Forelimb muscle (tissue), 1 donor: ENCODE measurements at places on chromosomes 16 and 17.

DNA sequence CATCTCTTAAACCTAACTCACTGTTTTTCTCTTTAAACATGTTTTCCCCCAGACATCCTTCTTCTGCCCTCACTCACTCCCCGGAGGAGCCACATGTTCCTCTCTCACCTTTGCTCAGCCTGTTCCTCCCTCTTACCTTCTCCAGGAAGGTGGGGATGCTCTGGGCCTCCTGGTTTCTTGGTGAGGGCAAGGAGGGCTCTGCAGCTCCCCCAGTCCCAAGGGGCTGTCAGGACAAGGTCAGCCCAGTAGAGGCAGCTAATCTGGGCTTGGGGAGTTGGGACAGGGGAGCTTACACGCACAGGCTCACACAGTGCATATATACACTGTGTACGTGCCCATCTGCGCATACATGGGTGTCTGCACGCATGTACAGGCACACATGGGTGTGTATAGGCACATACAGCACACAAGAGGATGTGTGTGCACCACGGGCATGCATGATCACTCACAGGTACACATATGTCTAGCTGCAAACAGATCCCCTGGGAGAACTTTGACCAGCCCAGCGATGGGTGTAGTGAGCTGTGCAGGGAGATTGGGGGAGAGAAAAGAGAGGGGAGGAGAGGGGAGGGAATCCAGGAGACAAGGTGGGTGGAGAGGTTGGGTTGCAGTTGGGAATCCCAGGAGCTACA lies 28.6 kb upstream of the SPNS3 start:
- no peak for DNase-seq

- DNase-seq: no peak
Measured at GRCh38 chr16:1634541-1634940, 22.4 kb downstream of the CRAMP1 start.

DNA sequence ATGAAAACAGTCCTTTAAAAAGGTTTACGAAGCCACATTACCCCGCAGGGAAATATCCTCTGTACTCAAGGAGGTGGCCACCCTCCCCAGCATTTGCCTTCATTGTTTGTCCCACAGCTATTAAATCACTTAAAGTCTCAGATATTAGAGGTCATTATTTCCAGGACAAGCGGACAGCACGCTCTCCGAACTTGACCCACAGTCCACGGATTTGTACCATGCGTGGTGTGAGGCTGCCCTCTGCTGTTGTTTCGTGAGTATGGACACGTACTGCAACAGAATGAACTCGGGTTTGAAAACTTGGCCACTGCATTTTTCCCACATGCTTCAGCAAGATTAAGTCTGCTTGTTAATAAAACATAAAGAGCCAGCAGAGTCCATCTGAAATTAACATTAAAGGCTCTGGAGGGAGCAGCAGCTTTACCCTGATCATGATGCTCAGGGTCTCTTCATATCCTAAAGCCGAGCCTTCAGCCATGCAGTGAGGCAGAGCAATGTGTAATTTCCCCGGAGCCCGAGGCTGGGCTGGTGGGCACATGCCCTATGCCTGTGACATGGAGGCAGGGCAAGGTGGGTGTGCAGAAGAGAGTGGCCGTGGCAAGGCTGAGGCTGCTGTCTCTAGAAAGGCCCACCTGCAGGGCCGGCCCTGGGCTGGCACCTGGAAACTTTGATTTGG lies 19.7 kb downstream of the MEAK7 start:
- DNase-seq: no peak

GRCh38 chr16:68739964-68740627 lies 3.0 kb downstream of the CDH1 start:
- no peak for DNase-seq

- peak; percentile 51 for DNase-seq
Measured at GRCh38 chr17:13931111-13931526, 138.2 kb upstream of the COX10 start.

DNA sequence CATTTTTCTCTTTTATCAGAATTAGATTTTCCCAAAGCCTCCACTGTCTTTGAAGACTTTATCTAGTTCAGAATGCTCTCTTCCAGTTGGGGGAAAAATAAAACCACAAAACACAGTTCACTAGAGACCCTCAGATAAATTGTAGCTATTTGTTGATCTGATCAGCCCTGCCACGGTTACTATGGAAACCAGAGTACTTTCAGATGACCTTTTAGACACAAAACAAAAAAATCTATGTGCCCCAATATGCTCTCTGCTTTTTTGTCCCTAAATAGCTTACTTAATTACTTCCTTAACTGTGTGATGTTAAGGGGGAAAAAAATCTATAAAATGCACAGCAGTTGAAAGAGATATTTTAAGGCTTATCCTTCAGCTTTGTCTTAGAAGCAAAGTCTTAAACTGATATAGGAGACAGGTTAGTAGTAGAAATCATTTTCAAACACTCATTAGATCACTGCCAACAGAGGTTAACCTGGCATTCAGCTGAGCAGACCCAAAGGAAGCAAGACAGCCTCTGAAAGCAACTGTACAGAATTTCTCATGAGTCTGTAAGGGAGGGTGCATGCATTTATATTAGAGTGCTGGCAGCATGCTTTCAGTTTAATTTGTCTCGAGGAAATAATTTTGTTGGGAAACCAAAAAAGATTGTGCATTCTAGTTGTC lies 129.9 kb upstream of the CACNG5 start:
- DNase-seq: no peak

- no peak for DNase-seq
Measured at GRCh38 chr17:82246365-82247181, 17.7 kb downstream of the SLC16A3 start.

- DNase-seq: no peak
Measured at GRCh38 chr17:1137465-1137894, 42.3 kb downstream of the ABR start.

GRCh38 chr16:35744726-35745125 lies 2285.3 kb downstream of the TP53TG3F start:
- DNase-seq: no peak

DNA sequence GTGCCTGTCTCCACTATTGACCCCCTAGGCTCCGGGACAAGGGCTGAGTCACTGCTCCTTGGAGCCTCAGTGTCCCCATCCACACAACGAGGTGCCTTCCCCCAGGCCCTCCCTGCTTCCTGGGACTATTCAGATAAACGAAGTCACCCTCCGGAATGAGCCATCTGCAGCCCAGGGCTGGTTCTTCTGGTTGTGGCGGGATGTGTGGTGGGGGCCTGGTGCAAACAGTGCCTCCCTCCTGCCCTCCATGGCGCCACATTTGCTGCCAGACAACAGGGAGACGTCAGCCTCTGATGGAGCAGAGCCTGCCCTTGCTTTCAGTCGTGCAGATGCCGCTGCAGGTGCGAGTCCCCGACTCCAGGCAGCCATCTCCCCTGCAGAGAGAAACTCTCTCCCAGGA lies 5.1 kb upstream of the KRT16 start:
- no peak for DNase-seq

- DNase-seq: no peak
Measured at GRCh38 chr17:79919164-79919585, 79.9 kb upstream of the CBX4 start.

DNA sequence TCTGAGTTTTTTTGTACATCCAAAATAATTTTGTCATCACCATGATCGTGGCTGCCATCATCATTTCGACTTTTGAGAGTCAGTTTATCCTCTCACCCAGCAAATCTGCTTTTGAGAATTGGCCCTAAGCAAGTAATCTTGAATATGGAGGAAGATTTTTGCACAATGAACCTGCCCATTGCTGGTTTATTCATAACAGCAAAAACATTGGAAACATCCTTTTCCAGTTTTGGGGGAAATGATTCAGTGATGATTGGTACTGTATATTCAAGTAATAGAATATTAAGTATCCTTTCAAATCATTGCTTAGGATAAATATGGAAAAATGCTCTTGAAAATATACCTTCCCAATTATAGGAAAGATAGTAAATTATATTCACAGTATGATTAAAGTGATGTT lies 53.1 kb downstream of the PRKCA start:
- DNase-seq: no peak

DNA sequence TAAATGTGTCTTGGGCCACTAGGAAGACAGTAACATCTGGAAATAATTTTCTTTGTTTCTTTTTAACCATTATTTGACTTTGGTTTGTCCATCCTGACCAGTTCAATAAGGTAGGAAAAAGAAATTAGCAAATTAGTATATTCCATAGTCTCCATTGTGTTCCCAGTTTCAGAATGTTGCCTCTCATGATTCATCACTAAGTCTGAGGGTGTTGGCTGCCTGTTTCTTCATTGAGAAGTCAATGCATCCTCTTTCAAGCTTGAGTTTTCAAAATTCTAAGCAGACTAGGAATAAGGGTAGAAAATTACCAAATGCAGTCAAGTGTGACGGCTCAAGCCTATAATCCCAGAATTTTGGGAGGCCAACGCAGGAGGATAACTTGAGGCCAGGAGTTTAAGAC lies 41.9 kb downstream of the ZFHX3 start:
- DNase-seq: no peak

- DNase-seq: no peak
Measured at GRCh38 chr17:17811381-17812210, 25.2 kb downstream of the SREBF1 start.
